ENCODE measurements at places on chromosomes 6 and 20.

- DNase-seq = no peak
Observed at GRCh38 chr6:87754828-87755227, 52.8 kb upstream of the AKIRIN2 start.

DNA sequence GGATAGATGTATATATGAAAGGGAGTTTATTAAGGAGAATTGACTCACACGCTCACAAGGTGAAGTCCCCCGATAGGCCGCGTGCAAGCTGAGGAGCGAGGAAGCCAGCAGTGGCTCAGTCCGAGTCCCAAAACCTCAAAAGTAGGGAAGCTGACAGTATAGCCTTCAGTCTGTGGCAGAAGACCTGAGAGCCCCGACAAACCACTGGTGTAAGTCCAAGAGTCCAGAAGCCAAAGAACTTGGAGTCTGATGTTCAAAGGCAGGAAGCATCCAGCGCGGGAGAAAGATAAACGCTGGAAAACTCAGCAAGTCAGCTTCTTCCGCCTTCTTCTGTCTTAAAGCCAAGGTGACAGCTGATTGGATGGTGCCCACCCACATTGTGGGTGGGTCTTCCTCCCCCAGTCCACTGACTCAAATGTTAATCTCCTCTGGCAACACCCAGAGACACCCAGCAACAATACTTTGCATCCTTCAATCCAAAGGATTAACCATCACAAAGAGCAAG is 102.6 kb upstream of the GJE1 start:
- no peak for DNase-seq

DNA sequence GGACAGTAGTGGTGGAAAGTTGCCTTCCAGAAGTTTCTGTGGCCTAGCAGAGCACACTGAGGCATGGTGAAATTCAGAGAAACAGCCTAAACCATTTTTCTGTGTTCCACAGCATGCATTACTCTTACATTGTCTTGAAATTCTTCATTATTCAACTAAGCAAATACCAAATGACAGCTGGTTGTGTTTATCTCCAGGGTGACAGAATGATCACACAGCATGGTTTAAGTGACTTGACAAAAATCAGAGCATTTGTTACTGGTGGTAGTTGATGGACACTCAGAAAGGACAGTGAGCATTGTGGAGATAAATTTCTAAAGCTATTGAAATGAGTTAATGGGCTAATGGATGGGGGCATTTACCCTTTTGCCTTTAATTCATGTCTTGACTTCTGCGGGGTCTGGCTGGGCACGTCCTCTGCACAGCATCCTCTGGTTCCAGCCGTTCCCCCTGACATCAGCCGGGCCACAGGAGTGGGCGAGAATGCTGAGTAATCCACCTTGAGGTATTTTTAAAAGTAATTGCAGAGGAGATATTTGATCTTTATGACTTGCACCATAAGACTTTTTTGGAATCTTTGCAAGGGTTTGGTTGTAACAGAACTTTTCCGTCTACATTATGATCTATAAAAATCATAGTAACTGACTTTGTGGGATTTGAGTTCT is 78.9 kb upstream of the SCP2D1 start:
- DNase-seq = no peak

- no peak for DNase-seq
Observed at GRCh38 chr20:51417250-51418136, 125.0 kb downstream of the NFATC2 start.

DNA sequence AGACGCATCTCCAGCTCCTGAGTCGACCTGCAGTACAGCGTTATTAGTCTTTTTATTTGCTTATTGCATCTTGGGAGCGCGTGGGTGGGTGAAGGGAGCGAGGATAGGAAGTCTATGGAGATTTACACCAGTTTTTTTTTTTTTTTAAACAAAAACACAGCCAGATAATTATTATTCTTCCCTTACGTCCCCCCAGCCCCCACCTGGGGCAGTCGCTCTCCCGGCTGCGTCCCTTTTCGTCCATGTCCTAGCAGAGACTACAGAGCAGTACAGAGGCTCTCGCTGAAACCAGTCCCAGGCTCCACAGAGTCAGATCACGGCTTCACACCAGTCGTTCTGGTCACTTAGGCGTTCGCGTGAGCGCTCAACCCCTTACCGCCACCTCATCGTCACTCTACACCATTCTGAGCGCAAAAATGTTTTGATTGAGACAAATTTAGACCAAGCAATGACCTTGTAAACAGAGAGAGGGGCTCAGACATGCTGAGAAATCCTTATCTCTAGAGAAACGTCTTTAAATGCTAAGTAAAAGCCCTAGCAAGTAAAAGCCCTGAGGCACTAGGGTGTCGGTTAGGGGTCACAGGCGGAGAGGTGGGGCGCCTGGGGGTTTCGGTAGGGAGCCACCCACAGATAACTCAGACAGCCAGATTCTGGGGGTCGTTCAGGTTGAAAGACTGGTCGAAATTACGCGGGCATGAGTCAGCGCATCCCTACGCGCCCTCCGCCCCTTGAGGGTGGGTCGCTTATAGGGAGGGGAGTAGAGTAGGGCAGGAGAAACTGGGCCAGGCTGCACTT is 975 bp upstream of the PPT2 start:
- DNase-seq = no peak

- DNase-seq = no peak
Observed at GRCh38 chr6:91865889-91866288, 1279.0 kb upstream of the MAP3K7 start.

- no peak for DNase-seq
Observed at GRCh38 chr6:16168858-16169257, 40.0 kb downstream of the MYLIP start.

GRCh38 chr6:154230910-154231595 is 125.5 kb downstream of the IPCEF1 start:
- no peak for DNase-seq

- no peak for DNase-seq
Observed at GRCh38 chr6:28282926-28283325, 1.6 kb downstream of the PGBD1 start.

GRCh38 chr20:40287683-40288082 is 401.4 kb downstream of the MAFB start:
- DNase-seq = no peak

DNA sequence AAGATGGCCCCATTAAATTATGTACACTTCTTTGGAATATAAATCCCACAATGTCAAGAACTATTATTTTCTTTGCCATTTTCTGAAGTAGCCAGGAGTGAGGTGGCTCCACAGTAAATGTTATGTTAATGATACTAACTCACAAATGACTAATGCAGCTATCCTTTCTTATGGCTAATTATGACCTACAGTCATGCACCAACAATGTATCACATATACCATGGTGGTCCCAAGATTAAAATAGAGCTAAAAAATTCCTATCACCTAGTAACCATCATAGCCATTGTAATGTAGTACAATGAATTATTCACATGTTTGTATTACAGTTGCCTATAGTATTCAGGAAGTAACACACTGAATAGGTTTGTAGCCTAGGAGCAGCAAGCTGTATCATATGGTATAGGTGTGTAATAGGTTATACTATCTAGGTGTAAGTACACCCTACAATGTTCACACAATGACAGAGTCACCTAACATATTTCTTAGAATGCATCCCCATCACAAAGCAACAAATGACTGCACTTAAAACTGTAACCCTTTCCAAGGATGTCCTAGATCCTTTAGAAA is 15.3 kb downstream of the ECHDC1 start:
- no peak for DNase-seq

- no peak for DNase-seq
Observed at GRCh38 chr20:11060423-11061185, 386.8 kb upstream of the JAG1 start.

DNA sequence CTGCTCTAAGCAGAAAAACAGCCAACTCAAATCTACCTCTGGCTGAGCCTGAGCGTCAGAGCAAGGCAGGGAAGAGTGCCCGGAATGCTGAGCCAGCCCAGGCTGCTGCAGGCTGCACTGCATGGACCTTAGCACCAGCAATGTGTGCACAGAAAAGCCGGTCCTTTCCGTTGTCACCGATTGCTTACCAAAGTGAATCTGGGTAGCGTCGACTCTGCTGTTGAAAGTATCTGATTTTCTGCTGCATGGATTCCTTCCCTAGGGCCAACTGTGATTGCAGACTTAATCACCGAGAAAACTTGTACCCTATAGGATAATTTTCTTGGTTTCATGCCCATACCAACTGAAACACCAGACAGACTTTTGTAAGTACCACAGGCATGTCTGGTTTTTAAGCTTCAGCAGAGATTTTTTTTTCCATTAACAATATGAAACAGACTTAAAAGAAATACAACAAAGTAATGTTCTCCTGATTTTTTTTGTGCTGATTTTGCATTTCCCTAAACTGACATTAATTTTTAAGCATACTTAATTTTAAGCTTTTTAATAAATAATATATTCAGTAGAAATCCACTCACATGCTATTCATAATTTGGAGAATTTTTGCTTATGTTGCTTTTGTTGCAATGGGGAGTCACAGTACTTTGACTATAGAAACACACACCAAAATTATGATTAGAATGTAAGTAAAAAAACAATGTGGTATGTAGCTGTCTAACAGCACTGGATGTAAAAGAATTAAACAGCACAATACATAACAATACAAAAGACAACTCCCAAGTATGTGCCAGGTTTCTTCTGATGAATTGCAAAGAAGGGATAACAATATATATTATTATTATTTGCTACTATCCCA is 218.0 kb downstream of the THBS2 start:
- no peak for DNase-seq
